NCI-H524 treated with DMSO at 0.1 percent for 48 hours (cell line): ENCODE measurements at places on chromosomes 1 and 21.

GRCh38 chr21:17550671-17551308 lies 37.9 kb downstream of the CXADR start:
- no peak for DNase-seq

- no peak for DNase-seq
Observed at GRCh38 chr1:241217516-241217915, 139.5 kb downstream of the RGS7 start.

GRCh38 chr21:41801321-41802197 lies 34.7 kb upstream of the RIPK4 start:
- no peak for DNase-seq

DNA sequence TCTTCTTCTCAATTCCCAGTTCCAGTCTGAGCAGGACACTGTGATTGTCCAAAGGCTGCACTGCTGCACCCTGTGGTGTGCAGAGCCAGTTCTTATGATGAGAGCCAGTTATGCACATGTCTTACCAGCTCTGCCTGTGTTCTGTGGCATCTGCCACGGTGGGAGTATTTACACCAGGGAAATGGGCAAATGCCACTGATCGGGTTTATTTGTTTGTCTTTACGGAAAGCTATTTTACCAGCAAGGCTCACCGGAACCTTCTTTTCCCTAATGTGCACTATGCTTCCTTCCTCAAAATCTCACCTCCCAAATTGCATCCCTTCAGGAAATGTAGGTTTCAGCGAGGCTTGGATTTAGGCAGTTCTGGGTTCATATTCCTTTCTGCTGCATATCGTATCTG lies 49.0 kb downstream of the EVA1C start:
- no peak for DNase-seq

DNA sequence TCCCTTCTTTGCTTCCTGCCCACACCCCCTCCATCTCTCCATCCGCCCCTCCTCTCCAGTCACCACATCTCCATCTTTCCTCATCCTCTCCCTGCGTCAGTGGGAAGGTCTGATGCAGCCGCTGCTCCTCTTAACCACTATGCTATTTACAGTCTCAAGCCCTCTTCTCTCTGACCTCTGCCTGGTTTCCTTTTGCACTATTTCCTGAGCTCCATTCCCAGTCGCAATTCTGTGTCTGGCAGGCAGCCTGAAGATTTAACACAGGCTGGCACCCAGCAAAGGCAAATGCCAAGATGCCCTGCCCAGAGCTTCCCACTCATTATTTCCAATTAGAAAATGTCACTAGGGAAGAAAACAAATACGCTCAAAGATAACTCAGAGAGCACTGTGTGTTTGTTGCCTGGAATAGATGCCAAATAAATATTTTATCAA lies 89.6 kb upstream of the LPGAT1 start:
- no peak for DNase-seq

DNA sequence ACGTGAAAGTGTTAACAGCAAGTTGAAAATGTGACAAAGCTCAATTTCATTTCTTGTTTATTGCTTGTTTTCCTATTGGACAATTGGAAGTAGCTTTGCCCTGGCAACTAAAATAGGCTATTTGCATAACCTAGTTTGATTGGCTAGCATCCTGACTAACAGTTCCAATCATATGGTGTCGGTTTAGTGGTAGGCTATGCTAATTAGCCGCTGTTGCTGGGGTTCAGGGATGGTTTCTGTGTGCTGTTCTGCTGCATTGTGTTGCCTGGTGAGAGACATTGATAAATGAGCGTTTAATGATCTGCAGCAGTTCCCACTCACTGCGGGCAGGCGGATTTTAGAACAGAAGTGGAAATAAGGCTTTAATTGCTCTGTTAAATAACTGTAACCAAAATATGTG lies 68.5 kb downstream of the DYRK1A start:
- DNase-seq = peak; percentile 99

GRCh38 chr1:47181955-47182675 lies 7.7 kb downstream of the PDZK1IP1 start:
- DNase-seq = no peak

DNA sequence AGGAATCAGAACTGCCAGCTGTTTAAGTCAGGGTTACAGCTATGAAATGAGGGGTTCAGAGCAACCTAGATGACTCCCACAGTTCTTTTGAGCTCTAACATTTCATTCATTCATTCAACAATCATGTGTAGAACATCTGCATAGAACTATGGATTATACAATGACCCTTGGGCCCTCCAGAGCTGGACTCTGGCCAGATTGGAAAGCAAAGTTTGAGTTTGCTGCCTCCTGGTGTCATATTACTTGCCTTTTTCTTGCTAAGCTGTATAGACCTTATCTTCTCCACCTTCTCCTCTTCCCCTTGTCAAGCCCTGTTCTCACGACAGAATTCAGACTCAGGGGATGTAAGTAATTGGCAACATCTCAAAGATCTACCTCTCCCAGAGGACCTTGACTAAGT lies 4.0 kb downstream of the CASQ2 start:
- no peak for DNase-seq

- DNase-seq = no peak
Observed at GRCh38 chr1:56850411-56850810, 4.2 kb upstream of the C8A start.

DNA sequence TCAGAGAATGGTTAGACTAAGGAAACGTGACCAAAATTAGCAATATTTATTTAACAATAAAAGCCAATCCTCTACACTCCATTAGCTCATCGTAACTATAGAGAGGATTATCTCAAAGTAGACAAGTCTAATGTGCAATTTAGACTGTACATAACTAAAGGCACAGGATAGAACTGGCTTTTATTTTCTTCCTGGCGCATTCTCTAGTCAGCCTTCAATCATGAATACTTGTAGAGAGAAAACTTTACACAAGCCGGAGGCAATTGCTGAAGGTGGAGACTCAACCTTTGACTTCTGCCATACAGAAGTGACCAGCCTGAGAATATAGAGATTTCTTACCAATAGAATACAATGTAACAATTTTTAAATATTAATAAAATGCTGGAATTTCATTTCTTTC lies 777.9 kb downstream of the LTN1 start:
- no peak for DNase-seq

DNA sequence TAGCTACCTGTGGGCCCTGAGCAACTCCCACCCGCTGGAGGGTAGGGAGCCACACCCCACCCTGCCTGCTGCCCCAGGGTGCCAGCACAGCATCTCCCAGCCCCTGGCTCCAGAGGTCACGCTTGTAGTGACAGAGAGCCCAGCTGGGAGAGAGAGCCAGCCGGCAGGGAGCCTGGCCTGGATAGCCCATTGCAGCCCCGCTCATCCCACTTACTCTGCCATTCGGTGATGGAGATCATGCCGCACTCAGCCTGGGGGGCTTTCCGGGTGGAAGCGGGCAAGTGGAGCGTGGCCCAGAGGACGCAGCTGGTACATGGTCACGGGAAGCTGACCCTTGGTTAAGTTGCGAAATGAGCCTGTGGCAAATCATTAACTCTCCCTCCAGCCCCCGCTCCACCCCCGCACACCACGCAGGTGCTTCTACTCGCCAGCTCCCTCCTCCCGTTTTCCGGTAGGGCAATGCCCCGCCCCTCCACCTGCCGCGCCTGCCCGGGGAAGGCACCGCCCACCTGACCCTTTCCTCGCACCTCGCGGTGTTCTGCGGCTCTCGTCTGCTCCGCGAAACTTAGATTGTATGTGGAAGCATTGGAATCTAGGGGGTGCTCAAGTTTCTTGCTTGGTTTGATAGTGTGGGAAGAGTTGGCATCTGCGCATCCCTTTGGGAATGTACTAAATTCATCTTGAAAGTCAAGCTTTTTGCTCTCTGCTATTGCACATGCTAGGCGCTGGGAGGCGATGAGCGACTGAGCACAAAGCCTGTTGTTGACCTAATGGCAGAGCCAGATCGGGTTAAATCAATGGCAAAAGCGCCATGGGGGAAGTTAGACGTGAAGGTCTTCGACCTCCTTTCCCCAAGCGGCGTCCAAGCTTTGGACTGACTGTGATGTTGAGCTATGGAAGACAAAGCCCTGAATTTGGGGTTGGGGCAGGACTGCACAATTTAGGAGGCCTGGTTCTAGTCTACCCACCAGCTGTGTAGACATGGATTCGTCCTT lies at the start of gene GOLT1A:
TSS of gene GOLT1A (minus strand) at position 321 of the 995 bp plus-strand sequence. CDS start at position 239, 82 bp downstream.
- DNase-seq = peak; percentile 23

DNA sequence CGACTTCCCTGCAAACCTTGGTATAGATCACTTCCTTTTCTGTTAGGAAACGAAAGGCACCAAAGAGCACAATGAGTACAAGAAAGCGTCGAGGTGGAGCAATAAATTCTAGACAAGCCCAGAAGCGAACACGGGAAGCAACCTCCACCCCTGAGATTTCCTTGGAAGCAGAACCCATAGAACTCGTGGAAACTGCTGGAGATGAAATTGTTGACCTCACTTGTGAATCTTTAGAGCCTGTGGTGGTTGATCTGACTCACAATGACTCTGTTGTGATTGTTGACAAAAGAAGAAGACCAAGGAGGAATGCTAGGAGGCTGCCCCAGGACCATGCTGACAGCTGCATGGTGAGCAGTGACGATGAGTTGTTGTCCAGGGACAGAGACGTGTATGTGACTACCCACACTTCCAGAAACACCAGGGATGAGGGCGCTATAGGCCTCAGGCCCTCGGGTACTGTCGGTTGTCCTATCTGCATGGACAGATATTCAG lies 18.5 kb downstream of the FAM89A start:
- no peak for DNase-seq

DNA sequence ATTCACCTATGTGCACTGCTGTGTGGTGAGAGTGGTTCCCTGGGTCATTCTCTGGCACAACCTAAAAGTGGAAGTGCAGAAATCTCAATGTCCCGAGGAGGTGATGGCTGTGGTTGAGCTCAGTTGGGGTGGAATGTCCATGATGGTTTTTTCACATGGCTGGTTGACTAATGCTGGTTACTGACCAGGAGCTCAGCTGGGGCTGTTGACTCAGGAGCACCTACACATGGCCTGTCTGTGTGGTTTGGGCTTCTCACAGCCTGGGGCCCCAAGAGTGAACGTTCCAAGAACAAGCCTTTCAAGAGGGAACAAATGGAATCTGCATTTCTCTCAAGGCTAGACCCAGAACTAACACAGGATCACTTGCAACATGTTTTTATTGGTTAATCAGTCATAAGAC lies 6.4 kb upstream of the KANK4 start:
- DNase-seq = no peak

GRCh38 chr1:111139324-111139955 lies 453 bp downstream of the DRAM2 start:
- DNase-seq = no peak

- DNase-seq = no peak
Observed at GRCh38 chr1:162682013-162682419, 49.8 kb downstream of the DDR2 start.

GRCh38 chr1:233721004-233721595 lies 107.2 kb downstream of the KCNK1 start:
- DNase-seq = no peak

GRCh38 chr21:42340187-42341050 lies 10.4 kb downstream of the TFF2 start:
- DNase-seq = no peak

DNA sequence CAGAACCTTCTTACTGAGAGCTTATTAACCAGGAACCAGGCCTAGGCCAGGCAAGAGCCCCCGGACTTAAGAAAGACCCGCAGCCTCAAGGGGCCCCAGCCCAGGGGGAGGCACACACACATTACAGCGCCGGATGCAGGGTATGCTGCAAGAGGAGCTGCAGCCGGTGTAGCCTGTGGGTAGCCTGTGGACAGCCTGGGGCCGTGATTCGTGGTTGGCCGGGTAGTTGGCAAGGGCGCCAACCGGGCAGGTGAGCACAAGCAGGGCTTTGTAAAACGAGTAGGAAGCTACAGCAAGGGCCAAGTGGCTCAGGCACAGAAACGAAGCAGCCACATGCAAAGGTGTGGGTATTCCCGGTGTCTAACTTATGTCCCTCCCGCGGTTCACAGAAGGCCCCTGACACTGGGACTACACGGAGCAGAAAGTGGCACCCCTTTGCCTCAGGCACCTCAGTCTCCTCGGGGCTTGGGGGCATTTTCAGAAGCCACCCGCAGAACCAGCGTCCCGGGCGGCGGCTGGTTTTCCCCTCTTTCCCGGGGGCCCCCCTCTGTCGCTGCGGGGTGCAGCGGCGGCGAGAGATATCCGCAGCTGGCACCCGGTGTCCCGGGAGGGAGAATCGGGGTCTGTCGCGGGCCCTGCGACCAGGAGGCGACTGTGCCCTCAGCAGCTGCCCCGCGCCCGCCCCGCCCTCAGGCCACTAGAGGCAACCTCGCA lies 40.8 kb downstream of the KIAA1614 start:
- DNase-seq = no peak

GRCh38 chr1:7409278-7409677 lies 361.8 kb upstream of the VAMP3 start:
- DNase-seq = no peak

DNA sequence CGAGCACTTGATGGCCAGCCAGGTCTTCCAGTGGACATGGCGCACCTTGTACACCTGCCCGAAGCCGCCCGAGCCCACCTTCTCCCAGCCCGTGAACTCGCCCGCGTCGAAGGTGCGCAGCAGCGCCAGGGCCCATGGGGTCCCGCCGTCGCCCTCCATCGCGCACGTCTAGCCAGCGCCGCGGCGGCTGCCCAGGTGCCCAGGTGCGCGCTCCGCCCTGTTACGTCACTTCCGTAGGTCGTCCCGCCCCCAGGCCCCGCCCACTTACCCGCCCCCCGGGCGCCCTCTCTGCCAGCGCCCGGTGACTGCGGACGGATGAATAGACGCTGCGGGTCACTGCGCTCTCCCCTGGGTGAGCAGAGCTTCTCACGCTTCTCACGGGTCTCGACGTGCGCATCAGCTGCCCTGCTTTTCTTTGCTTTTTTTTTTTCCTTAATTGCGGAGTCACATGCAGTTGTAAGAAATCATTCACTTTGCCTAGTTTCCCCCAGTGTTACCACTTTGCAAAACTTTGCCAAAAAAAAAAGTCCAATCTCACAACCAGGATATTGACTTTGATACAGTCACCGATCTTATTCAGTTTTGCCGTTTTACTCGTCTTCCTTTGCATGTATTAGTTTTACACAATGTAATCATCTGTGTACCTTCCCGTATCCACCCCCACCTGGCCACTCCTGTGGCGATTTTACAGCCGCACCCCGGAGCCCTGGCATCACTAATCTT lies at the start of gene RIPK4:
TSS of gene RIPK4 (minus strand) at position 170 of the 723 bp plus-strand sequence. CDS start at position 159, 11 bp downstream.
- DNase-seq = no peak

GRCh38 chr1:28885977-28886730 lies 28.2 kb upstream of the EPB41 start:
- DNase-seq = no peak

DNA sequence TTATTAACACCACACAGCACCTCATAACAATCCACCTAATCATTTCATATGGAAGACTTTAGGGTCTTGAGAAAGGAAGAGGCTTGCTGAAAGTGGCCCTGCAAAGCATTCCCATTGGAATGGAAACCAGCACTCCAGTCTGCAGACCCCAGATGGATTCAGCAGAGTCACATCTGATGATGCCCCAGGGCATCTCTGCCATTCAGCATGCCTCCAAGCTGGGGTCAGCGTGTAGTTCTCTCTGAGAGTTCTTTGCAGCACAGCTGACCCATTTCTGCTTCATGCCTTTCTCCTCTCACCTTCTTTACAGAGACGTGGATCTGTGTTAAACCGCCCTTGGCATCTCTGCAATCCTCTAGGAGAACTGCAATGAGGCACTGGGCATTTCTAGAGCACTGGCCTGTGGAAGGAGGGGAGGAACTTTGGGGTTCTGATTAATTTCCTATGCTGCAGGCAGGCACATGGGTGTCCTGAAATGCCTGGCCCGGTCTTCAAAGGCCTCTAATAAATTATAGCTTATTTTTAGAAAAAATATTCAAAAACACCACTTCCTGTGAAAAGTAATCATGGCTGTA lies 2.6 kb upstream of the LUZP1 start:
- no peak for DNase-seq

- no peak for DNase-seq
Observed at GRCh38 chr1:7262611-7263010, 477.4 kb downstream of the CAMTA1 start.

GRCh38 chr1:221689138-221689537 lies 52.8 kb downstream of the DUSP10 start:
- DNase-seq = no peak
